ENCODE measurements at places on chromosomes 5 and 9.

- no peak for DNase-seq
Observed at GRCh38 chr5:62386824-62387223, 16.9 kb downstream of the DIMT1 start.

DNA sequence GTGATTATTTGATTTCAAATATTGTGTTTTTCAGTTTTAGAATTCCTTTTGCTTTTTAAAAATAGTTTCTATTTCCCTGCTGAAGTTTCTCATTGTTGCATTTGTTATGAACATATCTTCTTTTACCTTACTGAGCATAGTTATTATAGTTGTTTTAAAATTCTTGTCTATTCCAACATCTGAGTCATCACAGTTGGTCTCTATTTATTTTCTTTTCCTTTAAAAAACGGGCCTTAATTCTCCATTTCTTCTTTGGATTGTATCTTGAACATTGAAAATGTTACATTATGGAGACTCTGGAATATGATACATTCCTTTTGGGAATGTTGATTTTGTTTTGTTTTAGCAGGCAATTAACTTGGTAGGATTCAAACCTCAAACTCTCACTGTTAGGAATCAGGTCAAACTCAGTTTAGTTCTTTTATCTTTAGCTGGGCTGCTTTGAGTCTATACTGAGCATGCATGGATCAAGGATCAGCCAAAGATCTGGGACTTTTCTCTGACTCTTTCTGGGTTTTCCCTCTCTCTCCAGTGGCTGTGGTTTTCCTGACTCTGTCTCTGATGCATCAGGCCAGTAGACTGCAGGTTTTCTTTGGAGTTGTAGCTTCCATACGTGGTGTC is 70.3 kb downstream of the TEK start:
- no peak for DNase-seq

DNA sequence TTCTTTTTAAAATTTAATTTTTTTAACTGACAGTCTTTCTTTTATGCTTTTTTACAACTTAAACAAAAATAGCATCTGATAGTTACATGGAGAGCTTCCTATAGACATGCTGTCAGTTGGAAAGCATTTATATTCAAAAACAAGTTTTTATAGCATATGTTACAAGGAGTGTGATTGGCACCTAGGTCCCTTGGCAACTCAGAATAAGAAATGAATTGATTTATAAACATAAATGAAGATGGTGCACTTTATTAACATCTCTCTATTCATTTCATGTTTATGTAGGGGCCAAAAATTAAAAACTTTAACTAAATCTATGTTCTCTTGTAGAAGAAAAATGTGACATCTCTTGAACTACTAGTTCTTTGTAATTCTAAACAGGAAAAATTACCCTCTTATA is 153.2 kb downstream of the XRCC4 start:
- no peak for DNase-seq

GRCh38 chr5:173454736-173455598 is 126.8 kb upstream of the STC2 start:
- DNase-seq = no peak

- no peak for DNase-seq
Observed at GRCh38 chr5:146426853-146427618, 20.1 kb upstream of the TCERG1 start.

DNA sequence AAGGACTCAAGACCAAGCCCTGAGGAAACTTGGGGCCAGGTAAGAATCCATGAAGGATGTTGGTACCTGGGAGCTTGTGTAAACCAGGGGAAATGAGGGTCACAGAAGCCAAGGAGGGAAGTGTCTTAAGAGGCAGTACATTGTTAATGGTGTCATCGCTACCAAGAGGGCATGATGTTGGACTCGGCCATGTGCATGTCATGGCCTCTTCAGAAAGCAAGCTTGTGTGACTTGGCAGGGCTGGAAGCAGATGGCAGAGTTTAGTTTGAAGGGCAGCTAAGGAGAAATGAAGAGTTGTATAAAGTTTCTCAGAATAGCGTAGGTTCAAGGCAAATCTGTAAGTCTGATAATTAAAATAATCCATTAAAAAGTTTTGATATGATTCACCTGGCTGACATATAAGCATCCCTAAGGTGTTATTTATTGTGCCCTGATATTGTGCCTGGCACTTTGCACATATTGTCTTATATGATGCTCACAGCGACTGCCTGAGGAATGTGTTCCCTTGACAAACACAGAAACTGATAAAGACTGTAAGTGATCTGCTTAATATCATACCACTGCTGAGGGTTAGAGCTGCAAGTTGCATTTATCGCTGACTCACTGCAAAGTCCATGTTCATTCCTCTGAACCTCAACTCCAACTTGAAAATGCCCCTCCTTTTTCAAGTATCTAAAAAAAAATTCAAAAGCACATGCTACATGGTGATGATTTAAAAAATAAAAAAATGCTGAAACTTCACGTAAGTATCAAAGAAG is 81.3 kb upstream of the PTPN3 start:
- DNase-seq = no peak

DNA sequence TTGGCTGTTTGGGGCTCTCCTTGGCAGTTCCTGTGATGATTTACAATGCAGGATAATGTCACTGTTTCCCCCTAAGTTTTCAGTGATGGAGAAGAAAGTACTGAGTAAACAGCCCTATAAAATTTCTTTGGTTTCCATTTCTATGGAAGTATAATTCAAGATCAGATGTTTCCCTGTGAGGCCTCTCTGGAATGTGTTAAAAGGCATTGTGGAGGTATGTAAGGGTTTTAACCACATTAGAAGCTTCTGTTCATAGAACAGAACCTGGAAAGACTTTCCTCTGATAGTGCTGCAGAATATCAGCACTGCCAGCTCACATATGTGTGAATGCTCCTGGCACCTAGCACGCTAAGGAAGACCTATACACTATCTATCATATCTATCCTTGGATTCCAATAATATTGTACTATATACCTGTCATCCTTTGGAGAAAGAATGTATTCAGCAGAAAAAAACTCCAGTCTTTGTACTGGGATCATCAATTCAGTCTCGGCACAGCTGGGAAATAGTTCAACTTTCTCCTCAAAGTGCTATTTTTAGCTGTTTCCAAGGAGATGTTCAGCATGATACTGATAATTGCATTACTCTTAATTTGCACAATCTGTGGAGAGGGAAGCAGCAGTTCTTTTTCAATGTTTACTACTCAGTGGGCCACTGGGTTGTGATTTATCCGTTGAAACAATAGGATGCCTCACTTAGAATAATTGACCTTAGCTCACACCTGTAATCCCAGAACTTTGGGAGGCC is 21.9 kb downstream of the TTC1 start:
- no peak for DNase-seq

GRCh38 chr5:145980718-145981117 is 44.3 kb downstream of the SH3RF2 start:
- no peak for DNase-seq

DNA sequence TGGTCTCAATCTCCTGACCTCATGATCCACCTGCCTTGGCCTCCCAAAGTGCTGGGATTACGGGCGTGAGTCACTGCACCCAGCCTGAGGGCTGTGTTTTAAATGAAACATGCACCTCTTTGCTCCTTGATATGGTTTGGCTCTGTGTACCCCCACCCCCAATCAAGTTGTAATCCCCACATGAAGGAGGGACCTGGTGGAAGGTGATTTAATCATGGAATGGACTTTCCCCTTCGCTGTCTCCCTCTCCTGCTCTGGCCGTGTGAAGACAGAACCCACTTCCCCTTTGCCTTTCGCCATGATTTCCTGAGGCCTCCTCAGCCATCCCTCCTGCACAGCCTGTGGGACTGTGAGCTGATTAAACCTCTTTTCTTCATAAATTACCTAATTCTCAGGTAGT is 12.5 kb upstream of the NOTCH1 start:
- DNase-seq = no peak

DNA sequence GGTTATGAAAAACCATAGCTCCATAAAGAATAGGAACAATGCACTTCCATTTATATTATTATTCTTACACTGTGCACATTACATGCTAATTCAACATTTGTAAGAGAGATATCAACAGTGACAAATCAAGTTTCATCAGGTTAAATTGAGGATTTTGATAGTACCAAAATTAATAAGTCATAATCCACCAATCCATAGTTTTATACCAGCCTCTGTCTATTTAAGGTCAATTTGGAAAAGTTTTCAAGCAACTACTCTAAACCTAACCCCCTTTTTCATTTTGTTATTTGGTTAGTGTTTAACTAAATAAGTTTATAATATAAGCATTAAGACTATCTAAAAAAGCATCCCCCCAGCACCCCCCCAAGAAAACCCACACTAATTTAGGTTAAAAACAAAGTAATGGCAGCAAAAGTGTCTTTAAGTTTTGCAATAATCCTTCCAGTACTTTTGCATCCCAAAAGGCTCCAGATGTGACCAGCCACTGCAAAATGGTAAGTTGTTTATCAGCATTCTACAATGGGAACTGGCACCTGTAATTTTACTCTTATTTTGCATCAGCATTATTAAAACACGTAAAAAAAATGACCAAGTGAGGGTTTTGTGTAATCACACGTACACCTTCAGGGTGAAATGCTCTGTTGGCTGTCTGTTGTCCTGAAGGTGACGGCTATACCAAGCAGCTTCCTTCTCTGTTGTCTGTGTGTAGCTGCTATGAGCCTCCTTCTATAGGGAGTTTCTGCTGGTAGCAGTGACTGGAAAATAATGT is 36.8 kb upstream of the SSBP2 start:
- no peak for DNase-seq

GRCh38 chr9:37036776-37037502 is 2.9 kb upstream of the PAX5 start:
- DNase-seq = no peak

- no peak for DNase-seq
Observed at GRCh38 chr9:130698514-130698913, 4.9 kb downstream of the EXOSC2 start.

GRCh38 chr5:173303878-173304590 is 24.2 kb downstream of the STC2 start:
- no peak for DNase-seq

DNA sequence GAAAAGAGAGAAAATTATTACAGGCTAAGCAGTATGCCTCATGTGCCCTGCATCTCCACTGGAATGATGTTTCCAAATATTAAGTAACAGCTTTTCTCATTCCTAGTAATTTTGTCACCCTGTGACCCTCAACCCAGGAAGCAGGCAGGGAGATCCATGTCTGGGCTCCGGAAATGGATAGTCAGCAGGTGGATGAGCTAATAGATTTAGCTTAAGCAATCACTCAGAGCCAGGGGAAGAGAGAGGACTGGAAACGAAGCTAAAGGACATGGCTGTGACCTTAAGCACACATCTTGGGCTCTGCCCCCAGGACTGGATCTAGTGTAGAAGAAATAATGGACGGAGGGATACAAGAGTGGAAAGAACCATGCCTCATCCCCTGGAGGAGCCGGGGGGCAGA is 89.5 kb downstream of the ARSB start:
- no peak for DNase-seq

DNA sequence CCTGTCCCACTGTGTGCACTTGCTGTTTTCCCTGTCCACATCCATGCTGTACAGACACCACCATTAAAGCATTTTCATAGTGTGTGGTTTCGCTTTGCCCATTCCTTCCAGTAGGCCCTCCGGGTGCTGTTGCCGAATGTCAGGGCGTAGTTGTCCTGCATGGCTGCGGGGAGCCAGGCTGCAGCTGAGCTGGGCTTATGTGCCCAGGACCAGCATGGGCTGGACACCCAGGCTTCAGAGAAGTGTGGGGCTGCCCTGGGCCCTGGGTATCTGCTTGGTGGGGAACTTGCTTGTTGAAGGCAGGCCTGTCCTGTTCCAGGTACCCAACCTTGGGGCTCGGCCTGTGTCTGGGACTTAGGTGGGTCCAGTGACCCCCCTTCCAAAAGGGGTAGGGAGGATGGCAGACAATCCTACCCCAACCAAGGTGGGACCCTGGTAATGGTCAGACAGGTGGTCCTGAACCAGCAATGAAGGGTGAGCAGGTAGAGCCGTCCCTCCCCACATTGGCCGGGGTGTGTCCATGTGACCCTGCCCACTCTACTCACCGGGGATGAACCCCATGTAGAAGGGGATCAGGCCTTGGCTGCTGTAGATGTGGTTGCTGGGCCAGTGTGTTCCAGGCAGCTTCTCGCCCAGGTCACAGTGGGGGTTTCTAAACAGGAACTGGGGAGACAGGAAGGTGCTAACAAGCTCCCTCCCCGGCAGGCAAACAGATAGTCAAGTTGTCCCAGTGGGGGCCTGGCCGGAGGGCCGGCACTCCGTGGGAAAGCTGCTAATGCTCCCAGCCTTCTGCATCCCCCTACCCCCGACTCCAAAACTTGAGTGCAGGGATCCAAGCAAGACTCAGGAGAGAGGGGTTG is 2.8 kb downstream of the TUBB4B start:
- DNase-seq = no peak

DNA sequence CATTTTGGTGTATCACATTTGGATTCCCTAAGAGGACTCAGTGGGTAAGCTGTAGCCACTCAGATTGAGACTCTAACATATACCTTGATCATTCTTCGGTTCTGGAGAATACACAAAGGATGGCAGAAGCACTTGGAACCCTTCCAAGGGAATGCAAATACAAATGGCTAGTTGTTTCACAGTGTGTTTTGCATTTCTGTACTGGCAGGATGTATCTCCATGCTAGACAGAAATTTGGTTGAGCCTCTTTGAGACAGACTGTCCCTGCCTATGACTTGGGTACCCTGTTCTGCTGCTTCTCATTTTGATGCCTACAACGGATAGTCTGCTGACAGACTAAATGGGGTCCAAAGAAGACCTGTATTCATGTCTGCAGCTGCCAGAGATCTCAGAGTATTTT is 273.5 kb downstream of the TMEM38B start:
- DNase-seq = no peak

- no peak for DNase-seq
Observed at GRCh38 chr5:36870399-36871040, 6.0 kb upstream of the NIPBL start.

DNA sequence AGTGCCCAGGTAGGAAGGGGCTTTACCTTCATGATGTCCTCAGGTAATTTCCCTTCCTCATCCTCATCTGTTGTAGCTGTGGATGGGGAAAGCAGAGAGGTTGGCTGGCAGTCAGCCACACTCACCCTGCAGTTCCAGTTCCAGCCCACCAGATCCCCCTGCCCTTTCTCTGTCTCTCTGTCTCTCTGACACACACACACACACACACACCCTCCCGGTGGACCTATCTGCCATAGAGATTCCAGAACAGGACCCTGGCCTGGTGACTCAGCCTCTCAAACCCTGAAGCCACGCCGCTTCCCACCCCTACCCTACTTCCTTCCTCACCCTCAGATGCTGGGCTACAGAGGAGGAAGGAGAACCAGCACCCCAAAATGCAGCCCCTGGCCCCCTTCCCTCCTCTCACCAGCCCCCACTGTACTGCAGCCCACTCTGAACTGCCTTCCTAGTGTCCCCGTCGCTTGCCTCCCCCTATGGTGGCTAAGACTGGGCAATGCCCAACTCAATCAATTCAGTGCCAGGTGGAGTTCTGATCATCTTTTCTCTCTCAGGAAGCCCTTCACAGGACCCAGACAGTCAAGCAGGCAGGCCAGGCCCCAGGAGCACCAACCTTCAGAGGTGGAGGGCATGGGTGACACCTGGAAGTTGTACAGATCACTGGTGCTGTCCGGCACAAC is 4.8 kb downstream of the IRF1 start:
- no peak for DNase-seq

Measured in stimulated activated CD4-positive, alpha-beta T cell treated with anti-CD3 and anti-CD28 coated beads, Interleukin-15, amount 100 ng/mL, for 48 hours (primary cell).